ENCODE measurements at places on chromosomes 12 and 14. TPM values are rescaled to one million over a fixed set of nuclear protein-coding genes. Genes with fewer than 3 reads are reported as not detected.

DNA sequence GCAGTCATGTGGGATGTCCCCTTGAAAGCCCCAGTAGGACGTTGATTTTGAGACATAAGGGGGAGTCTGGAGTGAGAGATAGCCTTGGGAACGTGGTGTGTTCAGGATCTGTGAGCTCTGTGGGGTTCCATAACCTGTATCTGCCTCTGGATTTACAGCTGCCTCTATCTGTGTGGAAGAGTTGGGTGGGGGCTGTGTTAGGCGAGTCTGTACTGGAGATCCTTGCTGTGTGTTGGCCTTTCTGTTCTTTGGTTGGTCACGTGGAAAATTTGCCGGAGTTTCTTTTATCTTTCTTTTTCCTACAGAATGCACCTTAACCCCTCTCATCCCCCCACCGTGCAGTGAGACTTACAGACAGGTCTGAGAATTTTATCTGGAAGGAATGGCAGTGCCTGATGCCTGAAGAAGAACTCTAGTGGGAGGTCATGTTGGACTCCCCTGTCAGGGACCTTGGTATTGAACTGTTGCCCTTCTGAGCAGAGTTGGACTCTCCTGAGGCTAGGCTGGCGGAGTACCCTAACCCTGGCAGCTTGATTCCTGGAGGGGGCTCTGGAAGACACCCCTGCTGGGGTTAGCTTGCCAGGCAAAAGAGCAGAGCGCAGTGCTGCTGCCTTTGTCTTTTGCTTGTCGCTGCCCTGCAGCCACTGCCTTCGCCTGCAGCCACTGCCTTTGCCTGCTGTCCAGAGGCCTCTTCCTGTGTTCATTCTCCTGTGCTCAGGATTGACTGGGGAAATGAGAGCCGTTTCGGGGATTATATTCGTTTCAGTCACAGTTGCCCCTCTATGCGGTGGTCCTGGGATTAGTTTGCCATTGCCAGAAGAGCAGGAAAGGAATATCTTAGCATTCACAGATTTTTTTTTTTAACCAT is 34.1 kb downstream of the ZNF664 start:
- DNase-seq = no peak

DNA sequence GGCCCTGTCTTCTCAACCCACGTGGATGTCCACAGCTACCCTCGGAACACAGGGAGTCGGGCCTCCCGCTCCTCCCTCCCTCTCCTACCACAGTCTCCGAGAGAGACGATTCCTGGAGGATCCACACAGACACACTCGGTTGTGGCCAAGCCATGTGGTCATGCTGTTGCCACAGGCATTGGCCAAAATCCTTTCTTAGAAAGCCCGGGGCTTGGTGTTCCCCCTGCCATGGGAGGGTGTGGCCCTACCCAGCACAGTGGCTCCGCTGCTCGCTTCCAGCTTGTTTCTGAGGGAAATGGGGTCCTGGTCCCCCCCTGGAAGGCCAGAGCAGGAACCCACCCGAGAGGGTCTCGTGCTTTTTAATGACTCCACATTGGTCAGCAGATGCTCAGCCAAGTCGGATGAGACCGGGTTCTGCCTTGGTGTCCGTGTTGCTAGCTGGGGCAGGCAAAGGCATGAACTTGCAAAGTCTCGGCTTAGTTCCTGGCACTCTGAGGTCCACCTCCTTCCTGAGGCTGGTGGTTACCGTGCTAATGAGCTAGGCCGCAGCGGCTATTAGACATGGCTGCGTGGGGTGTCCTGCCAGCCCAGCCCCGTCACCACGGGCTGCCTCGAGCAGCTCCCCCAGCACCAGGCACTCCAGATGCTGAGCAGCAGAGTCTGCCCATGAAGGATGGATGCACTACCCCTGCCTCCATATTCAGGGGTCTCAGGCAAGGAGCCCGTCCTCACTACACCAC is 46.8 kb upstream of the MEG3 start:
- no peak for DNase-seq

DNA sequence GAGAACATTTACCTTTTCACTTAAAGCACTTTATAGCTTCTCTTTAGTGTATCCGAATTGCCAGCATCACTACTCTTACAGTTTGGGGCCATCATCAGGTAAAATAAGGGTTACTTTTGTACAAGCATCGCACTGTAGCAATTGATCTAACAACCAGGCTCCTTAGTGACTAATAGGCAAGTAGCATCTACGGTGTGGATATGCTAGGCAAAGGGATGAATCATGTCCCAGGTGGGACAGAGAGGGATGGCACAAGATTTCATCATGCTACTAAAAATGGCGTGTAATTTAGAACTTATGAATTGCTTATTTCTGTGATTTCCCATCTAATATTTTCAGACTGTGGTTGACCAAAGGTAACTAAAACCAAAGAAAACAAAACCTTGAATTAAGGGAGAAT is 582.3 kb downstream of the KCNH5 start:
- no peak for DNase-seq

- DNase-seq = peak; percentile 83
Observed at GRCh38 chr12:62934799-62935674, at the start of gene PPM1H. TSS of gene PPM1H (minus strand) at chr12:62935150. CDS start at chr12:62934736, 414 bp downstream.

- no peak for DNase-seq
Observed at GRCh38 chr12:101619858-101620761, 25.3 kb downstream of the MYBPC1 start.

DNA sequence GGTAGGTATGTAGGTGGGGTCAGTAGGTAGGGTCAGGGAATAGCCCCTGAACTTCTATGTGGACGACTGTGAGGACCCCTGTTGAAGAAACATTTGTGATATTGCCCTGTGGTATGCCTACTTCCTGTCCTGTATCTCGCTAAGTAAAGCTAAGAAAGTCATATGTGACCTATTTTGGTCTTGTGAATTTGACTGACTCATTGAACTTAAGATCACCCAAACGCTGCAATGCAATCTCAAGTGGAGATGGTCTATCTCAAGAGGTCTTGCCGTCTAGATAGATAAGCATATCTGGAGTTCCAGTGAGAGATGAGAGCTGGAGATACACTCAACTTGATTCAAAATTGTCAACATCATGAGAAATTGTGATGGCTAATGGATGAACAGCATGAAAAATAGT is 73.8 kb downstream of the TRAFD1 start:
- DNase-seq = no peak

GRCh38 chr14:33525626-33526025 is 425.2 kb downstream of the EGLN3 start:
- no peak for DNase-seq

The SLC25A47 gene
- not detected for total RNA-seq

The RAD9B gene
- total RNA-seq = 0.62 TPM

The LYZ gene
- total RNA-seq = 51.1 TPM

Measured in left ventricle myocardium superior (tissue), 1 donor.